ENCODE measurements at places on chromosomes 2 and 18. TPM values are rescaled to one million over a fixed set of nuclear protein-coding genes. Genes with fewer than 3 reads are reported as not detected.

GRCh38 chr2:137221797-137222492 lies 456.6 kb downstream of the THSD7B start:
- no peak overlapping the region for H3K4me3 ChIP-seq
- H3K27me3 ChIP-seq, result no peaks in the 10 kb centered on the region
- H3K36me3 ChIP-seq, result no peaks in the 10 kb centered on the region
- no peak for DNase-seq
- no peak overlapping the region for H3K27ac ChIP-seq

DNA sequence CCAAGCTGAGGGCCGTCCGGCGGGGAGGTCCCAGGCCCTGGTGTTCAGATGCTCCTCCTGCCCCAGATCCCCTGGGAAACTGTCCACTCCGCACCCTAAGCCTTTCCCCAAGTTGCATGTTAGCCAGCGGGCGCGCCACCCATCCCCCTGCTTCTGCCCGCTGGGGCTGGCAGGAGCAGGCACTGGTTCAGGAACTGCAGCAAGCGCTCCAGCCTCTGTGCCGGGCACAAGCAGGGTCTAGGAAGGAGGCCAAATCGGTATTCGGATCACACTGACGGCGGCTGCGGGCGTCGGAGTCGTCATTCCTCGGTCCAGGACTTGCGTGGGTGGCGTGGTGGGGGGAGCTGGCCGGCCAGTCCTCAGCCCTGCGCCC lies 53.7 kb downstream of the FAM168B start:
- no peaks in the 10 kb centered on the region for H3K36me3 ChIP-seq
- peaks cover 17% of the 10 kb centered on the region for H3K27me3 ChIP-seq
- H3K4me3 ChIP-seq, result no peak overlapping the region
- peaks cover 10% of the 10 kb centered on the region for H3K4me1 ChIP-seq
- DNase-seq, result no peak

GRCh38 chr2:160409480-160409879 lies 84.1 kb downstream of the RBMS1 start:
- no peak for DNase-seq
- H3K27ac ChIP-seq, result no peak overlapping the region
- H3K4me1 ChIP-seq, result peaks cover 8% of the 10 kb centered on the region
- peaks cover 7% of the 10 kb centered on the region for H3K27me3 ChIP-seq
- H3K4me3 ChIP-seq, result no peak overlapping the region

- no peak overlapping the region for H3K4me3 ChIP-seq
- no peak for DNase-seq
- H3K27me3 ChIP-seq, result no peaks in the 10 kb centered on the region
- no peaks in the 10 kb centered on the region for H3K4me1 ChIP-seq
- no peak overlapping the region for H3K27ac ChIP-seq
Observed at GRCh38 chr2:181613241-181613640, 43.7 kb downstream of the CERKL start.

DNA sequence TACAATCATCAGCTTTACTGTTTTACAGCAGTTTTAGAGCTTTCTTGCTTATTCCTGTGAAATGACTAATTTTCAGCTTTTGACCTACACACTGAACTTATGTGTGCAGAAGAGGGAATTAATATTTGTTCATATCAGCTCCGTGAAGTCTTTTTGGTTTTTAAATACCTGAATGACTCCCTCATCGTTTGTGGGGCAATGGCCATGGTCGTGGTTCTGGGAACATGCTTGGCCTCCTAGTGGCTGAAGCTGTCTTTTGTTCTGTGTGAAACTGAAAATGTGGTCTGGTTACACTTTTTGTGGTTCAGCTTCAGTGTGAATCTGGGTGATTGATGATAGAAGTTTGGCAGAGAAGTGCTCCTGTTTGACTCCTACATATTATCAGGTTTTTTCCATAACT lies 408.1 kb downstream of the THSD7B start:
- no peaks in the 10 kb centered on the region for H3K27me3 ChIP-seq
- no peak overlapping the region for H3K4me3 ChIP-seq
- DNase-seq, result no peak
- no peaks in the 10 kb centered on the region for H3K4me1 ChIP-seq
- H3K27ac ChIP-seq, result no peak overlapping the region

DNA sequence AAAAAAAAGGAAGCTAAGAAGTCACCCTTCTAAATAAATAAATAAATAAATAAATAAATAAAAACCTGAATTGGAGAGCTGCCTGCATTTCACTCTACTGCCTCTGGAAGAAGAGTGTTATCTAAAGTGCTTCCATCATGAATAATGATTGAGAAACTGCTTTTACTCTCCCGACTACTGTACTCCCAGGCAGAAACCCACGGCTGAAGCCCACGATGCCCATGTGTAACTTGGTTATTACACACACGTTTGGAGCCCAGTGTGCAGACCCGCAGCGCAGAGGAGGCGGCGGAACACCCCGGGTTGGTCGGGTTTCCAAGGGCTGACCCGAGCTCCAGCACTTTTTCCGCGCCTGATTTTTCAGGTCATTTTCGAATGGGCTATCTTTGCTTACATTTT lies 697 bp upstream of the SPATS2L start:
- H3K4me3 ChIP-seq, result peak overlapping the region; percentile 89
- H3K27me3 ChIP-seq, result peaks cover 23% of the 10 kb centered on the region
- peak; percentile 51 for DNase-seq
- H3K36me3 ChIP-seq, result no peaks in the 10 kb centered on the region
- no peak overlapping the region for H3K27ac ChIP-seq
- peaks cover 13% of the 10 kb centered on the region for H3K4me1 ChIP-seq

- H3K27ac ChIP-seq, result no peak overlapping the region
- peak; percentile 80 for DNase-seq
- peaks cover 100% of the 10 kb centered on the region for H3K27me3 ChIP-seq
- H3K36me3 ChIP-seq, result no peaks in the 10 kb centered on the region
Observed at GRCh38 chr2:174332217-174332963, 2.4 kb upstream of the SP9 start.

DNA sequence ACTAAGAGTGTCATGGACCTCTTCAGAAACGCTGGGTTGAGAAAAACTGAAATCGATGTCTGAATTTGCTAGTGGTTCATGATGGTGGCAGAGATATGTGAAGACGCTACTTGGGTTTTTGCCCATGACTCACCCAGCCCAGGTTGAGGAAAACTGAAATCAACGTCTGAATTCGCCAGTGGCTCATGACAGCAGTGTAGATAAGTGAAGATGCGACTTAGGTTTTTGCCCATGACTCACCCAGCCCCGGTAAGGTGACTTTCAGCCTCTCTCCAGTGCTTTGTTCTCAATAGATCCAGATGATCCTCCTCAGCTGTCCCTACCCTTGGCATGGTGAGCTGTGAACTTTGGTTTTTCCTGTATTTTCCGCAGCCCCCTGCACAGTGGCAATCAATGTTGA lies 105.3 kb upstream of the SIX3 start:
- no peak for DNase-seq
- no peaks in the 10 kb centered on the region for H3K27me3 ChIP-seq
- no peak overlapping the region for H3K27ac ChIP-seq
- no peak overlapping the region for H3K4me3 ChIP-seq
- peaks cover 9% of the 10 kb centered on the region for H3K4me1 ChIP-seq

DNA sequence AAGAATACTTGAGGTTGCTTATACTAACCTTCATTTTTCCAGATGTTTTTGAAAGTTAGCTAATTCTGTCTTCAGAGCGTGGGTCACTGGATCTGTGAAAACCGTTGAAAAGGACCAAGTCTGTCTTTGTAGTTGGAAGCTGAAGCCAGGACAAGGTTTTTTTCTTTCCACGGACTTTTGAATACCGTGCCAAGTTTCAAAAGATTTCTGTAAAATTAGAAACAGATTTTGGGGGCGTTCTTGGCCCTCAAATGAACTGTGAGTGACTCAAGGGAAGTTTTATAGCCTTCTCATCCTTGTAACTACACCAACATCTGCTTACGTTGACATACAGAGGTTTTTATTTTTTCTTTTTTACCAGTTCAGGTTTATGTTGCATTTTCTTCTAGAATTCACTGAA lies at the start of gene FAP:
FAP (minus strand) TSS at position 152 of the 400 bp plus-strand sequence; CDS start at position 34, 118 bp downstream.
- peaks cover 11% of the 10 kb centered on the region for H3K4me1 ChIP-seq
- peak; percentile 44 for DNase-seq
- no peak within 1 kb of the TSS for H3K4me3 ChIP-seq
- H3K27ac ChIP-seq, result peak within 1 kb of the TSS; percentile 24
- H3K36me3 ChIP-seq, result no peaks in the 10 kb centered on the region

GRCh38 chr2:201955702-201956141 lies 77.9 kb upstream of the FZD7 start:
- no peak for DNase-seq
- H3K4me1 ChIP-seq, result peaks cover 21% of the 10 kb centered on the region
- no peak overlapping the region for H3K4me3 ChIP-seq
- no peaks in the 10 kb centered on the region for H3K27me3 ChIP-seq
- H3K36me3 ChIP-seq, result no peaks in the 10 kb centered on the region
- no peak overlapping the region for H3K27ac ChIP-seq

The RAMP1 gene
- not detected for total RNA-seq

GRCh38 chr2:170717991-170718589 lies 3.0 kb downstream of the SP5 start:
- H3K27me3 ChIP-seq, result peaks cover 79% of the 10 kb centered on the region
- no peak overlapping the region for H3K27ac ChIP-seq
- H3K4me1 ChIP-seq, result peaks cover 42% of the 10 kb centered on the region

The DSC2 gene
- 11.9 TPM for total RNA-seq

DNA sequence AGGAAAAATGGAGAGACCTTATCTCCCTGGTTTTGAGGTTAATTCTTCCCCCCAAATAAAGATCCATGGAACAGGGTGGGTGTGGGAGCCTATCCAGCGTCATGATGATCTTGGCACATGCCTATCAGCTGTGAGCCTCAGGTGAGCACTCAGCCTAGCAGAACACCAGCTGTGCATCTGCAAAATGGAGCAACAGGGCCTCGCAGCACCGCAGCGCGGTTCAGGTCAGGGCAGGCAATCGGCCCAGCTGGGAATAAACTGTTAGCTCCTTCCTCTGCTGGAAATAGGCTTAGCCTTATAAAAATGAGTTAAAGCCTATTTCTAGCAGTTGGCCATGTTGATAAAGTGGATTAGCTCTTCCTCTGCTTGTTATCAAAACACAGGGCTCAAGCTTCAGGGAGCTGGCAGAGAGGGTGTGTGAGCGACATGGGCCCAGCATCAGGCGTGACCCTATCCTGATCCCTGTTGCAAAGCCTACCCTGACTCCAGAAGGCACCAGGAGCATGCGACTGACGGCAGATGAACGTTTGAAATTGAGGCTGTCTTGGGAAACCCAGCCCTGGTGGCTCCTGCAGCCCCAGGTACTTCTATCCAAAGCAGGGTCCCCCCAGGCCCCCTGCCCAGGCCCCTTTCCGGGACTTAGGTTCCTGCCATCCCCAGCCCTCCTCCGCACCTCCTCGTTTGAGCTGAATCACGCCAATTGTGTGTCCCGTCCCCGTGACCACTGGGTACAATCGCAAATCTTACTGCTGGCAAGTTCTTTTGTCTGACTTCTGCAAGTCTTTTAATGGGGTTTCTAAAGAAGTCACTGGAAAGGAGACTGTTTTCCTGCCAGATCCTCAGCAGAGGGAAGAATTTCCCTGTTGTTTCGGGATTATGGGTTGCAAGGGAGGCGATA lies 35.4 kb downstream of the ARHGEF4 start:
- peak; percentile 94 for DNase-seq
- H3K27ac ChIP-seq, result peak overlapping the region; percentile 97
- no peak overlapping the region for H3K4me3 ChIP-seq
- peaks cover 9% of the 10 kb centered on the region for H3K36me3 ChIP-seq
- H3K27me3 ChIP-seq, result no peaks in the 10 kb centered on the region
- peaks cover 56% of the 10 kb centered on the region for H3K4me1 ChIP-seq

- no peak overlapping the region for H3K4me3 ChIP-seq
- H3K36me3 ChIP-seq, result no peaks in the 10 kb centered on the region
- no peaks in the 10 kb centered on the region for H3K4me1 ChIP-seq
Observed at GRCh38 chr2:241739651-241740050, 5.2 kb downstream of the D2HGDH start.

DNA sequence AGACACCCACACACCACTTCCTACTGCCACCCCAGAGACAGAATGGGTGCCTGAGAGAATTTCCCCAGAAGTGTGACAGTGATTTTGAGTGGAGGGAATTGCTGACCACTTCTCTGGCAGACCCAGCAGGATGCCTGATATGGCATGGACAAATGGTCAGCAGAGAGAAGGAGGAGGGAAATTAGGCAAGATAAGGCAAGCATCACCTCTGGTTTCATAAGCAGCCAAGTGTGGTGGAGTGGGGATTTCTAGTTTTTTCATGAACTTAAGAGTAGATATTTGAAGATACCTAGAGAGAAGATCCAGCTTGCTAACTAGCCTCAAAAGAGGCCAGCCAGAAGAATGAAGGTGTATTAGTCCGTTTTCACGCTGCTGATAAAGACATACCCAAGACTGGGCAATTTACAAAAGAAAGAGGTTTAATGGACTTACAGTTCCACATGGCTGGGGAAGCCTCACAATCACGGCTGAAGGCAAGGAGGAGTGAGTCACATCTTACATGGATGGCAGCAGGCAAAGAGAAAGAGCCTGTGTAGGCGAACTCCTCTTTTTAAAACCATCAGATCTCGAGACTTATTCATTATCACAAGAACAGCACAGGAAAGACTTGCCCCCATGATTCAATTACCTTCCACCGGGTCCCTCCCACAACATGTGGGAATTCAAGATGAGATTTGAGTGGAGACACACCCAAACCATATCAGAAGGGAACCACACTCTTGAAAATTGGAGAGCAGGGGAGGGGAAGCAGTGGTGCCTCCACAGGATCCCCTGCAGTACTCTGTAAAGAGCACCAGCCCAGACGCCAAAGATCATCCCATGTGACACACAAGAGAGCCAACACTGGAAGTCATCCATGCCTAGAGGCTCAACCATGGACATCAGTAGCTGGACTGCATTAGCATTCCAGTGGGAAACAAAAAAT lies 64.2 kb downstream of the RBM43 start:
- no peaks in the 10 kb centered on the region for H3K27me3 ChIP-seq
- H3K27ac ChIP-seq, result no peak overlapping the region
- H3K4me3 ChIP-seq, result no peak overlapping the region
- no peaks in the 10 kb centered on the region for H3K36me3 ChIP-seq
- no peak for DNase-seq
- no peaks in the 10 kb centered on the region for H3K4me1 ChIP-seq

The MYO5B gene
- total RNA-seq, result 6.7 TPM

- no peaks in the 10 kb centered on the region for H3K27me3 ChIP-seq
- no peak overlapping the region for H3K27ac ChIP-seq
- H3K36me3 ChIP-seq, result peaks cover 10% of the 10 kb centered on the region
- no peaks in the 10 kb centered on the region for H3K4me1 ChIP-seq
Observed at GRCh38 chr18:55381277-55381676, 206.7 kb downstream of the TCF4 start.

- H3K27me3 ChIP-seq, result peaks cover under 1% of the 10 kb centered on the region
- peak; percentile 85 for DNase-seq
- H3K4me1 ChIP-seq, result peaks cover 4% of the 10 kb centered on the region
- no peaks in the 10 kb centered on the region for H3K36me3 ChIP-seq
- H3K27ac ChIP-seq, result no peak overlapping the region
Observed at GRCh38 chr2:113203901-113204519, 30.2 kb downstream of the PSD4 start.

GRCh38 chr2:222982010-222982908 lies 69.7 kb upstream of the KCNE4 start:
- no peaks in the 10 kb centered on the region for H3K4me1 ChIP-seq
- H3K4me3 ChIP-seq, result no peak overlapping the region
- peak; percentile 55 for DNase-seq
- no peaks in the 10 kb centered on the region for H3K27me3 ChIP-seq

GRCh38 chr2:58137221-58137620 lies 90.6 kb downstream of the VRK2 start:
- no peak overlapping the region for H3K4me3 ChIP-seq
- no peaks in the 10 kb centered on the region for H3K4me1 ChIP-seq
- H3K27ac ChIP-seq, result no peak overlapping the region
- H3K27me3 ChIP-seq, result no peaks in the 10 kb centered on the region
- no peak for DNase-seq
- no peaks in the 10 kb centered on the region for H3K36me3 ChIP-seq

The UGT1A4 gene
- not detected for total RNA-seq

All from neural progenitor cell (in vitro differentiated cells).